ENCODE measurements at places on chromosomes 11 and 22. TPM values are rescaled to one million over a fixed set of nuclear protein-coding genes. Genes with fewer than 3 reads are reported as not detected.

The OR52A1 gene
- total RNA-seq = not detected

The FADD gene
- total RNA-seq = 42.1 TPM

The SCN4B gene
- 0.17 TPM for total RNA-seq

The NXPE4 gene
- total RNA-seq = not detected

The OVCH2 gene
- not detected for total RNA-seq
